ENCODE measurements at places on chromosomes 7 and 10.

DNA sequence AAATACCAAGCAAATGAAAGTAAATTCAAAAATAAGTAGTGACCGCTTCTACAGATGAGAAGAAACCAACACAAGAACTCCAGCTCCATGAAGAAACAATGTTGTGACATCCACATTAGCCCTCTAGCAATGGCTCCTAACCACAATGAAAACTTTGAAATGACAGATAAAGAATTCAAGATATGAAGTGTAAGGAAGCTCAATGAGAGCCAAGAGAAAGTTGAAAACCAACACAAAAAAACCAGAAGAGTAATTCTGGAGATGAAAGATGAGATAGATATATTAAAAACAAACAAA lies 68.2 kb upstream of the DDC start:
- no peak for DNase-seq

DNA sequence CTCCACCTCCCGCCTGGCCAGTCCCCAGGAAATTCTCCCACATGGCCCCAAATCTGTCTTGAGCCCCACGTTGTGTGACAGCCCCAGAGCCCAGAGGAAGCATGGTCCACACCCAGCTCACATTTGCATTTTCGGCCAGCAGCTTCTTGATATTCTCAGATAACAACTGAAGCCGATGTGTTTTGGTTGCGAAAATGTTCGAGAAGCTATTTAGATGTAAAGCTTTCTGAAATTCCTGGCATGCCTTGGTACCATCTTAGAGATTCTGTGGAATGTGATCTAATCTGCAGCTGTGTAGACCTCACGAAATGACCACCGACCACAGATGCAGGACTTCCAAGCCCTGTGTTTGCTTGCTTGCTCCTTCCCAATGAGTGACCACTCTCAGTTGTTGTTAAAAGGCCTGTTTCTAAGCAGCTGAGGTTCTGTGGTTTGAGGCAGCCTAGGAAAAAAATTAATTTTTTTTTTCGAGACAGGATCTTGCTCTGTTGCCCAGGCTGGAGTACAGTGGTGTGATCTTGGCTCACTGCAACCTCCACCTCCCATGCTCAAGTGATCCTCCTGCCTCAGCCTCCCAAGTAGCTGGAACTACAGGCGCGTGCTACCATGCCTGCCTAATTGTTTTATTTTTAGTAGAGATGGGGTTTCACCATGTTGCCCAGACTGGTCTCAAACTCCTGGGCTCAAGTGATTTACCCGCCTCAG lies 8.8 kb downstream of the SLC4A2 start:
- DNase-seq, result no peak

DNA sequence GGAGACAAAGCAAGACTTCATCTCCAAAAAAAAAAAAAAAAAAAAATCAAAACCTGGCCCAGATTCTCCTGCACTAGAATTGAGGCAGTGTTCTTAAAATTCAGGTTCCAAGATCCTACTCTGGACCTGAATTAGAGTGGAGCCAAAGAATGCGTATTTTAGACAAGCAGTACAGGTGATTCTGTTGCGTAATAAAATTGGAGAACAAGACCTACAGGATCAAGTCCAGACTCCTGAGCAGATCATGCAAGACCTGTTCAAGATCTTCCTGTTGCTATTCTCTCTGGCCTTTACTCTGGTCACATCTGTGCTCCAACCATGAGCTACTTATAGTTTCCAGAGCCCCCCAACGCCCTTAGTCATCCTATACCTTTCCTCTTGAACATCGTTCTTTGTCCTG lies 51.5 kb upstream of the RSBN1L start:
- no peak for DNase-seq

- peak; percentile 15 for DNase-seq
These were observed 145.7 kb downstream of the REEP3 start for GRCh38 chr10:63666836-63667383.

DNA sequence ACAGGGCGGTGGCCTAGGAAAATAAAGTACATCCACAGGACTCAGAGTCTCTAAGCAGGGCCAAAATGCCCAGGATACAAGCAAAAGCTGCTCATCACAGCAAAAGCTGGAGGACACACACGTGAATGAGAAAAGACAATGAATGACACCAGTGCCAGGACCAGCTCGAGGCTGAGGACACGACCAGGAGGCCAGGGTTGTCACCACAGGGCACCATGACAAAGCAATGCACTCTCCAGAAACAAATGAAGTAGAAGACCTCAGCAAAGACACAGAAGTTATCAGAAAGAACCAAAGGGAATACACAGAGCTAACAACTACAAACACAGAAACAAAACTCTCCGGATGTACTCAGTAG lies 92.1 kb downstream of the FOXL3 start:
- DNase-seq, result no peak

Measured in GM12878 (cell line).